ENCODE measurements at places on chromosomes 6 and 20. TPM values are rescaled to one million over a fixed set of nuclear protein-coding genes. Genes with fewer than 3 reads are reported as not detected.

- no peak for DNase-seq
Measured at GRCh38 chr6:39707962-39708683, 17.1 kb downstream of the KIF6 start.

- no peak for DNase-seq
Measured at GRCh38 chr6:134172020-134172705, 119.7 kb upstream of the SLC2A12 start.

The SYTL3 gene
- 20.0 TPM for total RNA-seq

The VSX1 gene
- total RNA-seq: not detected

GRCh38 chr6:166861961-166862286 lies 94.4 kb downstream of the RNASET2 start:
- no peak for DNase-seq

DNA sequence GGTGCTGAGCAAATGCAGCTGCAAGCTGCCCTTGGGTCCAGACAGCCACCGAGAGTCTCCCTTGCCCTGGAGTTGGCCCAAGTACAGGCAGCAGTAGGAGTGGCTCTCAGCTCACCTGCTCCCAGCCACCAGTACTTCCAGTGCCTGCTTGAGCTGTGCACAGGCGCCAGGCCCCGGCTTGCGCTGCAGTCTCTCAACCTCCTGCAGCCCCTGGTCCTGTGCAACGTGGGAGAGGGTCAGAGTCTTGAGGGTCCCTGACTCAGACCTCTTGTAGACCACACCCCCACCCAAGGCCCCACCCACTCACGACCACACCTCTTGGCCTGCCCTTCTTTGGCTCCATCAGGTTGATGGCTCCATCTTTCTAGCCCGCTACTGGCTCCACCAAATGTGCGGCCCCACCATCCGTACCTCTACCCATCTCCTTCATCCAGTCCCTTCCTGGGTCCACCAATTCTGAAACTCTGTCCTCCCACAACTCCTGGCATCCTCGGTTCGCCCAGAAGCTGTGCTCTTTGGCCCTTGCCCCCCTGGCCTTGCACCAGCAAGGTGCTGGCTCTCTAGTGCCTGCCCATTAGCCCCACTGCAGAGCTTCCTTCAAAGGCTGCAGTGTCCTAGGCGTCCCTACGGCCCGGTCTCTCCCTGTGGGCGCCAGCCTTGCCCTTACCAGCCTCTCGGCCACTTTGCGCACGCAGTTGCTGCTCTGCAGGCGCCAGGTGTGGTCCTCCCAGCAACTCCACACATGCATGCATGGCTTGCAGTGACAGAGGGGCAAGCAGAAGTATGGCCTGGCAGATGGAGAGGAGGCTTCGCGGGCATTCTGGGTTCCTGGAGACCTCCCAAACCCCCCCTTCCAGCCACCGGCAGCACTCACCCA lies 16.5 kb upstream of the SPAG4 start:
- DNase-seq: no peak

The KAT14 gene
- total RNA-seq: 11.4 TPM

All from lung (tissue), 17 donors.